Naive thymus-derived CD4-positive, alpha-beta T cell (primary cell): ENCODE measurements at places on chromosomes 13 and 19. TPM values are rescaled to one million over a fixed set of nuclear protein-coding genes. Genes with fewer than 3 reads are reported as not detected.

Gene FCGBP
- total RNA-seq: 13.9 and 14.9 TPM in 2 replicates

Gene DOCK6
- 5.2 TPM for total RNA-seq

Gene BORA
- 4.7 TPM for total RNA-seq

Gene ZNF723
- not detected for total RNA-seq

- H3K27me3 ChIP-seq: no peaks in the 10 kb centered on the region
- H3K36me3 ChIP-seq: peaks cover 16% of the 10 kb centered on the region
- peak; percentile 4 for DNase-seq
- H3K4me3 ChIP-seq: peak overlapping the region; percentile 92
- H3K27ac ChIP-seq: no peak overlapping the region
Observed at GRCh38 chr19:11373166-11373884, 1.1 kb upstream of the SWSAP1 start.

- no peaks in the 10 kb centered on the region for H3K4me1 ChIP-seq
- DNase-seq: no peak
- H3K36me3 ChIP-seq: no peaks in the 10 kb centered on the region
- no peak overlapping the region for H3K27ac ChIP-seq
- no peak overlapping the region for H3K4me3 ChIP-seq
Observed at GRCh38 chr13:94683409-94683808, 28.9 kb downstream of the SOX21 start.

DNA sequence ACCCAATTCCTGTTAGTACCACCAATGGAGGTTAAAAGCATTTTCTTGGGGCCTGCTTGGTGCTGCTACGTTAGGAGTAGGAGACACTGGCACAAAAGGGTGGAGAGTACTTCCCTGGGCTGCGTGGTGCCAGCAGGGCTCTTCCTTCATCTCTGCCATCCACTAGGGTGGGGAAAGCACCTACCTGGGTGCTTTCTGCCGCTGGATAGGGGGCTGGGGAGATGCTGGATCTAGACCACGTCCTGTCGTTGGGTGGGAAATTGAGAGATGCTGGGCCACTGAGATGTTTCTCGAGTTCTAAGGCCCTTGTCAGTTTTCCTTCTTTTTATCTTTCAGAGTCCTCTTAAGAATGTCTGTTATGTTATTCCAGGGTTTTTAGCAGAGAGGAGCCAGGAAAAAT lies 6.7 kb upstream of the FCGBP start:
- peak overlapping the region; percentile 49 for H3K4me3 ChIP-seq
- peaks cover 65% of the 10 kb centered on the region for H3K4me1 ChIP-seq
- H3K27me3 ChIP-seq: no peaks in the 10 kb centered on the region
- peak overlapping the region; percentile 77 for H3K27ac ChIP-seq
- no peaks in the 10 kb centered on the region for H3K36me3 ChIP-seq
- no peak for DNase-seq

- no peaks in the 10 kb centered on the region for H3K27me3 ChIP-seq
- H3K36me3 ChIP-seq: no peaks in the 10 kb centered on the region
- DNase-seq: peak; percentile 21
- H3K4me3 ChIP-seq: no peak overlapping the region
Observed at GRCh38 chr19:17402982-17403855, 2.2 kb downstream of the BST2 start.

- no peaks in the 10 kb centered on the region for H3K27me3 ChIP-seq
- no peaks in the 10 kb centered on the region for H3K36me3 ChIP-seq
- no peaks in the 10 kb centered on the region for H3K4me1 ChIP-seq
- H3K4me3 ChIP-seq: no peak overlapping the region
- no peak for DNase-seq
Observed at GRCh38 chr13:35531526-35531925, 55.0 kb upstream of the MAB21L1 start.
